Activated CD4-positive, CD25-positive, alpha-beta regulatory T cell treated with anti-CD3 and anti-CD28 coated beads, Interleukin-2, amount 50 U/mL, for 16 hours (primary cell): ENCODE measurements at places on chromosomes 2 and 18.

DNA sequence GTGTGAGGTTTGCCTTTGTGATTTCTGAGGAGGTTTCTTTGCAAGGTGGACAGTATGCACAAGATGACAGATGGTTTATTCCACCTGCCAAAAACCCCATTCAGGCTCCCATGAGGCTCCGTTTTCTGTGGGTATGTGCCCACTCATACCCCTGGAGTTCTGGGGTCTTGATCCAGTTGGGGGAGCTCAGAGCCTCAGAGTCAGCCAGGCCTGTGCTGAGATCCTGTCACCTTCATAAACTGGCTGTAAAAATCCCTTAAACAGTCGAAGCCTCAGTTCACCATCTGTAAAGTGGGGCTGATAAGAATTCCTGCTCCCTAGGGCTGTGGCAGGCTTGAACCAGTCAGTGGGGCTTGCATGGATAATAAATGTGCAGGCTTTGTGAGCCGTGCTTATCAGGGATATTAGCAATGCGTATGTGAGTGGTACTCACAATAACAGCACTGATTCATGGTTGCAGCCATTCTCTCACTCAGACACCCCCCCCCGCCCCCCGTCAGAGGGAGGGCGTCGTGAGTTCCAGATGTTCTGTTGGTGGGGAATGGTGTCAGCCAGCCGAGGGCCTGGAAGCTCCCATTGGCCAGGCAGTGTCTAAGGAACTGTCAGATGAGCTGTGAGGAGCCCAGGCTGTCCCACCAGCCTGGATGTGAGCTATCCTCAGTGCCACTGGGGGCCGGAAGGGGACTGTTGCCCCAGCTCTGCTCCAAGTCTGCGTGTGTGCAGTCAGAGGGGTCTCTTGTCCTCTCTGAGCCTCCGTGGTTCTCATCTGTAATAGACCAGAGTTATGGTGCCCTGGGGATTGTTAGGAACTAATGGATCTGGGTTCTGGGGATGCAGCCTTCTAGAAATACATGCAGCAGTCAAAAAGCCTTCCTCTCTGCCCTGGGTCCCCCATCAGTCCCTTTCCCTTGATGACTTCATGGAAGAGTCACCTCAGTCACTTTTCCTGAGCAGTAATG, 51.7 kb downstream of the KCNIP3 start:
- no peak for DNase-seq

DNA sequence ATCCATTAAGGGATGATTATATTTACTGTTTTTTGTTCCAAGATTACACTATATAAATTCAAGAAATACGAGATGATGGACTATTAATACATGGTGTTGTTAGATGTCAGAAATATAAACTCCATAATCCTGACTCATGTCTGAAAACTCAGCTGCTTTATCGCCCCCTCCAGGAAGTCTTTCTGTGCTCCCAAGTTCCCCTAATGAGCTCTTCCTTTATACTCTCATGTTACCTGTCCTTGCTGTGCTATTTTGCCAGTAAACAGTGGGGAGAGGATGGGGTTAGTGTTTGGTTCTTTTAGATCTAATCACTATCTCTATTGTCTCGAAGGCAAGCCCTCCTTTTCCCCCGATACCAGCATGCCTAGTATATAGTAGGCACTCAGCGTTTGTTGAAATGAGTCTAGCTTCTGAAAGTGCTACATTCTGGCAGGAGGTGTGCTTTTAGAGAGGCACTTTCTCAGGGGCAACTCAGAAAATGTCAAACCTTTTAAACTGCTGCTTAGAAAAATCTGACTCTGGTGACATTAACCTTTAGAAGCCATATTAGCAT, 21.4 kb upstream of the BARD1 start:
- DNase-seq: no peak

DNA sequence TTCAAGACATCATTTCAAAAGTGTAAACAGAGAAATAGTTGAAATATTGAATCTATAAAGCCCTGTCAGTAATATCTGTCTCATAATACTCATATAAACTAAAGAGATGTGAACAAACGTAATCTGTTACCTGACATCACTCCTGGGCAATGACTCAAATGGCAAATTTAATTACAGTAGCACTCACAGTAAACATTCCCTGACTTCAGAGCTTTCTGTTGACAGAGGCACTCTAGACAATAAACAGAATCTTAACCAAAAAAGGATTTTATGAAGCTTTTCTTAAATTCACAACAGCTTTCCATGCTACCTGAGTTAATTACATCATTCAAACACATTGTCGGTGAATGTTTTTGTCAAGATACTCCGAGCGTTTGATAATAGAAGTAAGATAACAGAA, 128.1 kb upstream of the PDE1A start:
- DNase-seq: no peak

DNA sequence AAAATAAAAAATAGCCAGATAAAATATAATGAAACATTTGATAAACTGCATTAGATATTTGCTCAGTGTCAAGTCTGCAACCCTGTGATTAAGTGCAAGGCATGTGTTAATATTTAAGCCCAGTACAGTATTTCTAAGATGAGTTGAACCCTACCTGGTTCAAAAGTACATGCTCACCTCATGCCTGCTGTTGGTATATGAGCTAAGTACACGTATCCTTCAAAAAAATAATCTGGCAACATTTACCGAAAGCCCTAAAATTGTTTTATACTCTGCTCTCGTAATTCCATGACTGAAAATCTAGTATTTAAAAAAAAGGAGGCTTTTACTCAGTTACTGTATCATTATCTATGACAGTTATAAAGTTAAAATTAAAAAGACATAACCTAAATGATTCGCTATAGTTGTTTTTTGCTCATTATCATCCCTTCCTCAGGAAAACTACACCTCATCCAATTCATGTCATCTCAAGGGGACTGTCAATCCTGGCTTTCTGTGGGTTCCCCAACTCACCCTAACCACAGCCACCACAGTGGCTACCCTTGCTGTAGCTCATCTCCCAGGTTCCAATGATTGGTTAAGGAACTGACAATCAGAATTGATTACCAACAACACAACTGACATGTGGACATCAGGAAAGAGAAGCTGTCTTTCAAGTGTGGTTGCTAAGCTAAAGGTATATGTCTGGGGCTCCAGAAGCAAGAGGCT, 10.6 kb downstream of the TLK1 start:
- DNase-seq: no peak

DNA sequence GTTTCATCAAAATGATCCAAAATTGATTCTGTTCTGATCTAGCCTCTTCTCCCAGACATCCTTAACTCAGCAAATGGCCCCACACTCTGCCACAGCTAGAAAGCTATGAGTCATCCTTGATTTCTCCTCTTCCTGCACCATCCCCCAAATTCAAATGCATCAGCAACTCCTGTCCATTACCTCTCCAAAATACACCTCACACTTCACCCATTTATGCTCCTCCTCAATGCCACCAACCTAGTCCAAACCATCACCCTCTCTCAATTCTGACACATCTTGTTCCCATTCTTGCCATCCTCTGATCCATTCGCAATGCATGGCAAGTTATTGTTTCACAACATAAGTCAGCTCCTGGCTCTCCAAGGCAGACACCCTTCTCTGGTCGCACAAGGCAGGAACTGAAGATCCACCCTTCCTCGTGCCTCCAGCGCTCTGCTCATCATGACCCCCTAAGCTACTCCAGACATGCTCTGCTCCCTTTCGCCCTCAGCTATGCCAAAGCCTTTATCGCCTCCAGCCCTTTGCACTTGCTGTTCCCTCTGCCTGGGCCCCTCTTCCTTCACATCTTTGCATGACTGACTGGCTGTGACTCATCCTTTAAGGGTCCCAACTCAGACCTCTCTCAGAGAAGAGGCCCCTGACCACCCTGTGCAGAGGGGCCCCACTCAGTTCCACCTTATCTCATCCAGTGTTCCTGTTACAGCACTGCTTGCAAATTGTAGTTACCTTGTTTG, 83.6 kb downstream of the MREG start:
- no peak for DNase-seq

DNA sequence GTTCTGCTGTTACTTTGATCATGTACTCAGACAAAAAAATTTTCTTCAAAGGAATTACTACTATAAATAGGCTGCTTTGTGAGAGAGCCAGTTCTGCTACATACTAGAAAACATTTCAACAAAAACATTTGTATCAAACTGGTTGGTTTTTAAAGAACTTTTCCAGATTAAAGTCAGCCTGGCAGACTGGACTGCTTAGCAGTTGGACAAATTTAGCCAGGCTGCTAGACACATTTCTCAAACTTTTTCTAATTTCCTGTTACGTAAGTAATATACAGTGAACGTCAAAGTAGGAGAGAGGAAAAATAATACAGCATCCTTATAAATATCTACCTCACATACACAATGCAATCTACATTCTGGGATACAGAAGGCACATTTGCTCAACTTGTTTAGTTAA, 109.5 kb downstream of the SP3 start:
- DNase-seq: no peak

DNA sequence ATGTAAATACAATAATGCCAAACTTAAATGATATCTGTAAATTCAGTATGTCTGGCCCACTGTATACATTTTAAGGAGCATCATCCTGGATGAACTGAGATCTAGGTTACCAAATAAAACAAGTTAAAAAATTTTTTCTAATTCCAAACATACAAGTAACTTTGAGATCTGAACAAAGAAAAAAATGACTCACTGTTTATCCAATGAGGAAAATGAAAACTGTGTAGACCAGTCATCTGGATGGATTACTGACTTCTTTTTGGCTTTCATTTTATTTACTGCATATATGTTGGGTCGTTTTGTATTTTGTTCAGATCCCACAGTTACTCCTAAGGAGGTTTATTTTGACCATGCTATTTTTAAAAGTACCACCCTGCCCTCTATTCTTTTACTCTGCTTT, 189.8 kb downstream of the RBM43 start:
- no peak for DNase-seq

DNA sequence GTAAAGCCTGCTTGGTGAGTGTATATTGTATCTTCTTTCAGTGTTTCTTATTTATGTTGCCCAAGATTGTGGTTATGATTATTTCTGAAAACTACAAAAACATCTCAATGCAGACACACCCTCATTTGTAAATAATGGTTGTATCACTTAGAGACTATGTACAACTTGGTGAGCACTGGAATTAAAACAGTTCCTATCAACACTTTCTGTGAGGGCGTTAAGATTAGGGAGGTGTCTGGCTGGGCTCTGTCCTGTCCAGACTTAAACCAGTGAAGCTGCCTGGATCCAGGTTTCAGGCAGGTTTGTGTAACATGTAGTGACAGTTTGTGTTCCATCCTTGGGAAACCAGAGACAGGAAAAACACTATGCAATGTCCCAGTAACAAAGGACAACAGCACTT, 49.7 kb downstream of the CTAGE1 start:
- no peak for DNase-seq

GRCh38 chr2:15367715-15368114, 193.4 kb downstream of the NBAS start:
- no peak for DNase-seq

GRCh38 chr2:239389414-239390329, 11.1 kb downstream of the HDAC4 start:
- no peak for DNase-seq

GRCh38 chr2:120036145-120036544, 23.3 kb downstream of the EPB41L5 start:
- no peak for DNase-seq

DNA sequence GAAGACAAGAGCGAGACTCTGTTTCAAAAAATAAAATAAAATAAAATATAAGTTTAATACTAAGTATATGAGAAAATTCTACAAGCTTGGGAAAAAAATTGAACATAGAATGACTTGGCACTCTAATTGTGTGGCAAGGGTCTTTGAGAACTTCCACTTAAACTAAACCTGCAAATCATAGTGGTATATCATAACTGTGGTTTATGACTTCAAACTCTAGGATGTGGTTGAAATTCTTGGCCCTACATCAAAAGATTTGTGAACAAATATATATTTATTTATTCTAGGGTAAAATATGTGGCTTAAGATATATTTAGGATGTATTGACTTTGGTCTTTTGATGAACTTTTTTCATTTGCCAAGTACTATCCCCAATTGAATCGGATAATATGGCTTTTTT, 3.1 kb upstream of the FAM171B start:
- DNase-seq: no peak

DNA sequence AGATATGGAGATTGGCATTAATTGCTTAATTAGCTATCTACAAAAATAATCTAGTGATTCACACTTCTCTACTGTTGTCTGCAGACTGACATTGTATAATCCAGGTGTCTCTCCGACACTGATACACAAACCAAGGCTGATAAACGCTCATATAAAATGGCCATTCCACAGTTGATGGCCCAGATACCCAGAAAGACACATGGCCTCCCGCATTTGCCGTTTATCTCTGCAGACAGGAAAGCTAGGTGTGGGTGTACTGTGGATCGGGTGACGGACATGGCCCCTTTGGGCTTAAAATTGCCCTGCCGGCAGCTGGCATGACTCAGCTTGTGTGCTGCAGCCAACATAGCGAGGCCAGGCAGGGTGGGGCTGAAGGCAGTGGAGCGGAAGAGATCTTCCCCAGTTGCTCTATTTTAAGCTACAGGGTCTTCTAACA, 18.5 kb downstream of the PMAIP1 start:
- DNase-seq: no peak

GRCh38 chr2:104430359-104430740, 423.6 kb upstream of the POU3F3 start:
- DNase-seq: no peak

DNA sequence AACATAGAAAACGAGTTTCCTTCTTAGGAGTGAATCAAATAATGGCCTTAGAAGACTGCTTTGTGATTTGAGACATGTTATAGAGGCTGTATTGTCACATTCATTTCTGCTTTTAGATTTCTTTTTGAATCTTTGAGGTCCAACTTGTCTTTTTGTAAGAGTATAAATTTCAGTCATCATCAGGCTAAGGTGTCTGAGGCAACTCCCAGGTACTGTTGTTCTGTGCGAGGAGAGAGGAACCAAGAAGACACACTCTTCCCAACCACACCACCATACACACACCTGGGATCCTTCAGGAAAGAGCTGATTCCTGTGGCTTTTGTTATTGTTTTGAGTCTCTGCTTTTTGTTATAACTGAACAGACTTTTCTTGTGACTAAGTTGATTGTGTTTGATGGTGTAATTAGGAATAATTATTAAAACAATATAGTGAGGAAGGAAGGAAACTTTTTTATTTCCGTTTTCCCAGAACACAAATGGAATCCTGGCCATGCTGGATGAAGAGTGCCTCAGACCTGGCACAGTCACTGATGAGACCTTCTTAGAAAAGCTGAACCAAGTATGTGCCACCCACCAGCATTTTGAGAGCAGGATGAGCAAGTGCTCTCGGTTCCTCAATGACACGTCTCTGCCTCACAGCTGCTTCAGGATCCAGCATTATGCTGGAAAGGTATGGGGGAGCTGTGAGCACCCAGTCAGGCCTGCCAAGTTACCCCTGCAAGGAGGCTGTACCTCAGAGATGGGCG, 140.4 kb downstream of the MYO1B start:
- no peak for DNase-seq

- no peak for DNase-seq
Observed at GRCh38 chr18:58249712-58250111, 205.7 kb downstream of the NEDD4L start.

GRCh38 chr2:214135966-214136365, 274.9 kb upstream of the VWC2L start:
- DNase-seq: no peak

- no peak for DNase-seq
Observed at GRCh38 chr2:235685024-235685721, 191.3 kb downstream of the AGAP1 start.
